ENCODE measurements at places on chromosomes 1 and 21.

DNA sequence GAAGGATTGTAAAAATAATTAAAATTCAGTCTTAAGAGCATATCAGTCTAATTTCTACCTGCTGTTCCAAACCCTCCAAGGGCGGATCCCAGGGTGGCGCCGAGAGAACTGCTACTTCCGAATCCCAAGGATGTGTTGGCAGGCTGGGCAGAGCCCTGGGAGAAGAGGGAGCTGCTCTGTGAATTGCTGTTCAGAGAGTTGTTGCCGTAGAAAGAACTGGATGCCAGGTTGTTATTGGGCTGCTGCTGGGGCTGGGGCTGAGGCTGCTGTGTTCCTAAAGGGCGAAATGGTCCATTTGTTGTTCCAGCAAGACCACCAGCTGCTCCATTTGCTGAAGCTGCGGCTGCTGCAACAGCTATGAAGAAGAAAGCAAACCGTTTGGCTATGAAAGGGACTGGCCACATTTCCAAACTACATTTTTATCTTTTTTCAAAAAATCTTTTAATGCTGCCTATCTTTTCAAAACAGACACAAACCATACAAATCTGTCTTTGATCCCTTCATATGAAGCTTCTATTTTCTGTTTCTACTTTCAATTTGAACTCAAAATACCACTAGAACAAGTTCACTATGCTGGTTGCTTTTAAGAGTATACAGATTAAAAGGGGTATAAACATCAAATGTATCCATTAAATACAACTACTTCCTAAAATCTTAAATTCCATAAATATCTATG, 57.5 kb upstream of the SDC3 start:
- DNase-seq: no peak

- DNase-seq: no peak
Measured at GRCh38 chr1:18670121-18670867, 39.6 kb downstream of the PAX7 start.

DNA sequence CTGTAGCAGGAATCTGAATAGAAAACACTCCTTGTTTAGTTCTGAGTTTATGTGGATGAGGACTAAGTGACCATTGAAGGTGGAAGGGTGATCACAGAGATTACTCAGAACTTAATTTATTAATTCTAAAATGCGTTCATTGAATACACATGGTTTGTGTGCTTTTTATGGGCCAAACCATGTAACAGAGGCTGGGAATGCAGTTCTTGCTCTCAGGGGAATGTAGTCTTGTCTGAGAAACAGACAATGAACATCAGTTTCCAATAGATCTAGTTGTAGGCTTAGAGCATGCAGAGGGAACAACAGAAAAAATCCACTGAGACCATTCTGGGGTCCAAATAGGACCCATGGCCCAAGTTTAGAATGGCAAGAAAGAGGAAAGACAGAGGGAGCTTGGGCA, 46.1 kb downstream of the ITSN1 start:
- no peak for DNase-seq

GRCh38 chr21:41052820-41053555, 115.0 kb upstream of the BACE2 start:
- no peak for DNase-seq

- DNase-seq: no peak
Measured at GRCh38 chr1:170461762-170462384, 70.1 kb upstream of the GORAB start.

Data from sciatic nerve (tissue), 2 donors.